ENCODE measurements at places on chromosomes 2 and 18.

DNA sequence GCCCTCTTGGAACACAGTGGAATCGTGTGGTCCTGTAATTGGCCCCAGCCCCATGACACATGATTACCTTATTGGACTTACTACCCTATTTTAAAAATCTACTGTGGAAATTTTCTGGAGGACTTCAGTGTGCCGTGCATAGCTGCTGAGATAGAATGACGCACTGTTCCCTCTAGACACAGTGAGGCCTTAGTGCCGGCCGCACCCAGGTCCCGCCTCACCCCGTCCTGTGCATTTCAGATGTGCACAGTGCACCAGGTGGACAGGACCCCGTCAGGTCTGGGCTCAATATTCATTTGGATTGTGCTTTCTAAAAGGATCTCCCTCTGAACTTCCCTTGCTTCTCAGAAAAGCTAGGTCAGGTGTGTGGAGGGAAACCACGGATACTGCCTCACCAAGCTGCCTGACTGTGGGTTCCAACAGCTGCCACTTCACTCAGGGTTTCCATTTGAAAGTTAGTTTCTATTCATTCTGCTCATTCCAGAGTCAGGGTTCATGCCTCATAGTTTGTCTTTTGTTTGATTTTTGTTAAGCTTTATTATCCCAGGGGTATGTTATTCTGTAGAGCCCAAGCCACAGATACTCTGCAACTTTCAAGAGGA, 155.8 kb downstream of the PTGR3 start:
- DNase-seq = no peak

DNA sequence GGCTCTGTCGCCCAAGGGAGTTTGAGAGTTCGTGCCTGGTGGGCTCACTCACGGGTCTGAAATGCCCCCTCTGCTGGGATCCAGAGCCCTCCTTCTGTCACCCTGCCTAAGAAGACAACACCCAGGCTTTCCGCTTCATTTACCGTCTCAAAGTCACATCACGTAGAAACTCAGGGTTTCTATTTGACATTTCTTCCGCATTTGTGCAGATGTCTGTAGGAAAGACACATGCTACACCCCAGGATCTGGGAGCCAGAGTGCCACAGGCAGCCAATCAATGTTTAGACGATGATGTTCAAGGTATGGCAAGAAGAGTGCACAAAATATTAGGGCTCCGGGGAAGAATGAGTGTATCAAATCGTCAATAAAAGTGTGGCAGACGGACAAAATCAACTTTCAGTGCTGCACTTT, 24.4 kb upstream of the ACKR3 start:
- no peak for DNase-seq

DNA sequence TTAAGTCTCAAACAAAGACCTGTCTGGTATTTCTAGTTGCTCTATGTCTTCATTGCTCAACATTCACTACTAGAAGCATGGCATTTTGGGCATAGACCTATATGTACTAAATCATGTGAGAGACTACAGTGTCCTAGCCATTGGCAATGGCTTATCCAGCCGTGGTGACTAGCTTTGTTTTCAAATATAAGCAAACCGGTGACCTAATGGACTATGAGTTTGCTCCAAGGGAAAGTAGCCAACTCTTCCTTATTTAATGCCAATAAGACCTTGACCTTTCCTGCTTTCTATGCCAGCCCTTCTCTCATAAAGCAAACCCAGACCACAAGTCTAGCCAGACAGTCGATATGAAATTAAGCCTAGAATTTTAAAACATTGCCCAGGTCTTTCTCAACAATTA, 113.7 kb upstream of the CREB1 start:
- DNase-seq = no peak

DNA sequence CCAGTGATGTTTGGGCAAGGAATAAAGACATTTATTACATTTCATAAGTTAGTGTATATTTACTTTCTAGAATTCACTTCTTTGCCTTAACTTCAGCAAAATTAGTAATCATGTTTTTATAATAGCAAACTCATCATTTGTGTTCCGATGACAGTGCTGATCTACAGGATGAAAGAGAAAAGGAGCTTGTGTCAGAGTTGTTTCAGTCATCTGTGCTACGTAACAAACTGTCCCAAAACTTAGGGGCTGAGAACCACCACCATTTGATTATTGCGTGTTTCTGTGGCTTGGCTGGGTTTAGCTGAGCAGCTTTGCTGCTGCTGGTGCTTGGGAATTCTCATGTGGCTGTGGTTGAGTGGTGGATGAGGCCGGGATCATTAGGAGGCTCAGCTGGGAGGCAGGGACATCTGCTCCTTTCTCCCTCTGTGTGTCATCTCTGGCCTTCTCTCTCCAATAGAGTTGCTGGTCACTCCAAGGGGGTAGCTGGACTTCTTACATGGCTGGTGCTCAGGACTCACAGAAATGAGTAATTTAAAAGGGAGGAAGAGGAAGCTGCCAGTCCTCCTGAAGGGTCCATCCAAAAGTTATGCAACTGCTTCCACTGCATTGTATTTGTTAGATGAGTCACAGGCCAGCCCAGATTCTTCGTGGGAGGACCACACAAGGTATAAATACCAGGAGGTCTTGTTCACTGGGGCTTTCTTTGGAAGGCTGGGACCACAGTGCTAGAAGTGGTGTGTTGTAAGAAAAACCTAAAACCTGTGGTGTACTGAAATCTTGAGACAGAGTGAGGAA, 43.4 kb upstream of the HAAO start:
- DNase-seq = no peak

- DNase-seq = no peak
Observed at GRCh38 chr2:6163932-6164331, 471.7 kb downstream of the SOX11 start.

GRCh38 chr2:74206180-74206688, 7.8 kb downstream of the MTHFD2 start:
- DNase-seq = no peak

GRCh38 chr2:173210270-173211196, 134.9 kb downstream of the MAP3K20 start:
- DNase-seq = peak; percentile 7

DNA sequence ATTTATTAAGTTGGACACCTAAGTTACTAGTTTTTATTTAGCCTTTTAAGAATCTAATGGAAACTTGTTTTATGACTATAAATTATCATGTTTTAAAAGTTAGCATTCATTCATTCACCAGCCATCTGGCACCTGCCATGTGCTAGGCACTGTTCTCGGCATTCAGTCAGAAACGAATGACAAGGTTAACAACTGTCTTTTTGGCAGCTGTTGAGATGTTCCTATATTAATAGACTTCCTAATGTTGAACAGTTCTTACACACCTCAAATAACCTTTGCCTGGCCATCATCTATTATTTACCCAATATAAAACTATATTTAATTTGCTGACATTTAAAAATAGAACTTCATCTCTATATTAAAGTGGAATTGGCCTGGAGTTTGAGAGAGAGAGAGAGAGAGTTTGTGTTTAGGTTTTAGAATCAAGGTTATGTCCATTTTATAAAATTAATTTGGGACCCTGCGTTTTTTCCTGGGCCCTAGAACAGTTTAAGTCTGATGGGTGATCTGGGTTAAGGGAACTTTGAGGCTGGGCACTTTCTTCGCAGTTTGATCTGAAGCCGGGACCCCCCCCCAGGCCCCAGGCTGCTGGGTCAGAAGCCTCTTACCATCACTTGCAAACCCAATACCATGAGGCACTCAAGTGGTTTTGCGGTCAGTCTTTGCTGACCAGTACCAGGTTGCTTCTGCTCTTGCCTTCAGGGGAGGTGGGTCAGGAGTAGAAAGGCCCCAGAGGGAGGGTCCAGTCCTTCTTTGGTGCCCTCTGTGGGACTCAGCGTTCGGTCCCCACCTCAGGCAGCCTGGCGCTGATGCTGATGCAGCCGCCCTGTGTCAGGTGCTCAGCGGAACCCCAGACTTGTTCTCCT, 48.3 kb upstream of the ASB1 start:
- no peak for DNase-seq

- DNase-seq = no peak
Observed at GRCh38 chr2:124088616-124089015, 63.5 kb downstream of the CNTNAP5 start.

GRCh38 chr2:31704561-31705212, 123.9 kb upstream of the SRD5A2 start:
- no peak for DNase-seq

DNA sequence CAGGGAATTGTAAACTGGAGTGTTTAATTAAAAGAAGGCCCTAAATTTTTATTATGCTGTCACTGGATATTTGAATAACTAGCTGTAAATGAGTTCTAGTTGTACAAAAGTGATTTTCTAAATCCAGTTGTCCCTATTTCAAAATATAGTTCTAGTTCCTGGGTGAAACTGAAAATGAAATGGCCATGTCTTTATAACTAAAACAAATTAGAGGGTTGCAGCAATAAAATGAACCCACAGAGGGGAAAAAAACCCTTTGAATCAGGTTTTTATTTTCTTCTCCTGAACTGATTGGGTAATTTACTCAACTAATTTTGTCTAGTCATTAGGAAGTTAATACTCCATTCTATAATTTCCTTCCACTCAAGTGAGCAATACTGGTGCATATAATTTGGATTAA, 55.6 kb upstream of the MAP4K3 start:
- DNase-seq = no peak

- DNase-seq = no peak
Observed at GRCh38 chr2:197159661-197160211, 150.8 kb downstream of the ANKRD44 start.

GRCh38 chr2:113376253-113376912, 61.1 kb upstream of the ZNG1B start:
- no peak for DNase-seq

- DNase-seq = no peak
Observed at GRCh38 chr2:27911458-27912210, 21.1 kb downstream of the BABAM2 start.

- no peak for DNase-seq
Observed at GRCh38 chr2:67436221-67436620, 39.1 kb downstream of the ETAA1 start.

DNA sequence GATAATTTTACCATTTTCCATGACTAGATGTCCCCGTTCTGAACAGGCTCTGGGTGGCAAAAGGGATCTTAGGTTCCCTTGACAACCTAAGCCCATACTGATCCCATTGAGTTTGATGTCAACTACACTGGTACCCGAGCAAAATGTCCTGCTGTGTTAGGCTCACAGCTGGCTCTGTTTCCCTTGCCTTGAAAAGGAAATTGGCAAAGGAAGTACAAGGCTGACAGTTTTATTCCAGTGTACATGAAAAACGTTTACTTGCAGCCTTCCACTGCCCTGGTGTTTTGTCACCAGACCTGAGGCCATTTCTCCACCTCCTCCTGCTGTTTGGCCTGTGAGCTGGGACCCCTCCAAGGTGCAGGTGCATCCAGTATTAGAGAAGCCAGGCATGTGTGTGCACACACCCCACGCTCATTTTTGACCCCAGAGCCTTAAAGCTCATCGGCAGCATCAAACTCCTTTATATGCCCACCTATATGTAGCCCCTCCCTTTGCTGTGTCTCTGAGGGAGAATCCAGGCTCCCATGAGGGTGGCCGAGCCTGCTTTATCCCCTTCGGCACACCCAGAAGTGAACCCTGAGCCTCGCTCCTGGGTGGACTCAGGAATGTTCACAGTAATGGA, 171.3 kb downstream of the NDUFA10 start:
- no peak for DNase-seq

DNA sequence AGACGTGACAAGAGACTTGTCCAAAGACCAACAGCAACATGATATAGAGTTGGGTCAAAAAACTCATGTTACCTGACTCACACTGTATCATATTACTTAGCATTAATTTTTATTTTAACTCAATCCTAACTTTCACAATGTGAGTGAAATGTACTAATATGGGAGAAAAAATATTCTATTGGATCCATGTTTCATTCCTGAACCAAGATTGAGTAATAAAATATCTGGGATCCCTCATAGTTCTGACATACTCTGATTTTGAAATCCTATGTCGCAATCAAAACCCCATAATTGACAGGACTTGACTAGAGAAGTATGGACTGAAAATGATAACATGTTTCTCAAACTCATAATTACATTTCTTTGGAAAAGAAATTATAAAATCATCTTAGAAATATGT, 190.4 kb downstream of the RIT2 start:
- DNase-seq = no peak

DNA sequence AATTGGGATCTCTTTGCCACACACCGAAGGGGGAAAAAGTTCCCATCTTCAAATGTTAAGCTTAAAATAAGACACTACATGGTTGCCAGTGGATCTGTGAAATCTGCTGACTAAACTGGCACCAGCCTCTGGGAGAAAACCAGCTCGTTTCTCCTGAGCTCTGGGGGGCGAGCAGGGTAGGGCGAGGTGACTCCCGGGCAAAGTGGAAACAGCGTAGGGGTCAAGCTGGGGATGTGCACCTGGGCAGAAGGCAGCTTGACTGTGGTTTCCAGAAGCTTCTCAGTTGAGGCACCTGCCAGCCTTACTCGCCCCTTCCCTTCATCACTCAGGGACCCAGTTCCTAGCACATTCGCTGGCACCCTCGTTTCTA, 62.8 kb downstream of the SFXN5 start:
- no peak for DNase-seq

- no peak for DNase-seq
Observed at GRCh38 chr2:117968722-117969121, 45.1 kb downstream of the CCDC93 start.

DNA sequence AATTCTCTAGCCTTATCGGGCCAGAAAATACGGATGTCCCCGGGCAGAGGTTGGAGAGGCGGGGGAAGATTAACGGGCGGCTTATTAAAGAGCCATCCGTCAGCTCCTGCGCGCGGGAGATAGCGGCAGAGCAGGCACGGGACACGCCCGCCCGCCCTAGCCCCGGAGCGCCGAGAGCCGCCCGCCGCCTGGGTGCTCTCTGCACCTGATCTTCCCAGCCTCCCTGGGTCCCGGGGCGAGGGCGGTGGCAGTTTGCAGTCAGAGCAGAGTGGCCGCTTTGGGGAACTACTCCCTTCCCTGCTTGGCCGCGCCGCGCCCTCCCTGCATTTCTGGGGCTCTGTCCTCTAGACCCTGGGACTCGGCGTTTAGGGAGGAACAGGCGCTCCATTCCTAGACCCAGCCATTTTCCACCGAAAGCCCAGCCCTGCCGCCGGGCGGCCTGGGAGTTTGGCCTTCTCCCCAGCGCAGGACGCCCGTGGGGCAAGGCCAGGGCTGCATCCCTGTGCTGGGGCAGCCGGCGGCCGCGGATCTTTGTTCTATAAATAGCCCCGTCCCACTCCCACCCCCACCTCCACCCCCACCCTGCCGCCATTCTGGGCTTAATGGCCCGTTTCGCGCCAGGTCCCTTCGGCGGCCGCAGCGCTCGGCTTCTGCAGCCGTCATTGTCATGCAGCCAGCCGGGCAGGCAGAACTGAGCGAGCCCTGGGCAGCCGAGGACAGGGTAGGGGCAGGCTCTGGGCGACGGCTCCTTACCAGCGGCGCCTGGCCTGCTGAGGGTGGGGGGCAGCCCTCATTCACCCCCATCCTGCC, 6.6 kb downstream of the GAD1 start:
- DNase-seq = no peak

- no peak for DNase-seq
Observed at GRCh38 chr2:24399434-24400206, 39.3 kb upstream of the ITSN2 start.

All from stimulated activated CD8-positive, alpha-beta memory T cell treated with anti-CD3 and anti-CD28 coated beads, Interleukin-4, amount 100 ng/mL, for 4 hours (primary cell).